Fibroblast of the aortic adventitia (primary cell): ENCODE measurements at places on chromosomes 12 and 14.

GRCh38 chr14:49946320-49947141 is 53.6 kb downstream of the ARF6 start:
- peak; percentile 79 for DNase-seq

- no peak for DNase-seq
These were observed 199.1 kb upstream of the PRMT8 start for GRCh38 chr12:3291939-3292338.

GRCh38 chr12:85979641-85980040 is 105.5 kb downstream of the NTS start:
- peak; percentile 24 for DNase-seq

DNA sequence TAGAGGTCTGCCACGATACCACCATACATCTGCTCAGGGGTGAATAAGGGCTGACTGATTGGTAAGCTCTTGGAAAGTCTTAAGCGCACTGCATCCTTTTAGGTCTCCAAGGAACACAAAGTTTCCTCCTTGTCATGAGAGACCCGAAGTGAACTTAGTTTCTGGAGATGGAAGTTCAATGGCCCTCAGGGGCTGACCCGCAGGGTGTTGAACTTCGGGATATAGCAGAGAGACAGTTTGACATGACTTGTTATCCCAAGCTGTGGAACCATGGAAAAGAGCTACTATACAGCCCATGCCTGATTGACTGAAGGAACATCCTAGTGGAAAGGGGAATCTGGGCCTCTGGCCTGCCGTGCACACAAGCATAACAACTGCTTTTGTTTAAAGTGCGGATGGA is 26.9 kb upstream of the CPNE8 start:
- no peak for DNase-seq

GRCh38 chr12:115572440-115572839 is 705.1 kb downstream of the MED13L start:
- peak; percentile 31 for DNase-seq

DNA sequence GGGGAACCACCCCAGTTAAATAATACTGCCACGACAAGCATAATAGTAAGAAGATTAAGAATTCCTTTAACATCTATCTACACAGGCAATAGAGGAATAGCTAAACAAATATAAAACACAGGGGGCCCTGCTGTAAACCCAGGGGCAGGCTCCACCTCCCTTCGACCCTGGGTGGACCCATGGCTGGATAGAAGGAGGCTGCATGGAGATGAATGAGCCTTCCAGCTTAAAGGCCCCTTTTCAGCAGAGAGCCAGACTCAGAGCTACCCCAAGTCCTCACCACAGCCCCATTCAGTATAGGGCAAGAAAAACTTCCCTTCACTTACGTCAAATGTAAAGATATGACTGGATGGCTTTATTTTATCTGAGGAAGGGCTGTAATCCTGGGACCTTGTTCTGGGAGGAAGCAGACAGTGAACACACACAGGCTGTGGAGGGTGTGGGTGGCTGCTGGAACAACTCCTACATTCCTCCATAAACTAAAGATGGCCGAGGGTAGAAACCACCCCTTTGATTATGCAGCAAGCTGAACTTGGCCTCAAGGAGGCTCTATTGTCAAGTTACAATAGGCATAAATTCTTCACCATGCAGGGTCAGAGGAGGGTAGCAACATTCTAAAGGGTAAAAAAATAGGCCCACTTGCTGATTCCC is 30.4 kb downstream of the NUAK1 start:
- peak; percentile 75 for DNase-seq

GRCh38 chr12:113003636-113004035 is 25.3 kb downstream of the OAS2 start:
- no peak for DNase-seq

GRCh38 chr14:50001151-50001998 is 108.5 kb downstream of the ARF6 start:
- DNase-seq, result peak; percentile 90

DNA sequence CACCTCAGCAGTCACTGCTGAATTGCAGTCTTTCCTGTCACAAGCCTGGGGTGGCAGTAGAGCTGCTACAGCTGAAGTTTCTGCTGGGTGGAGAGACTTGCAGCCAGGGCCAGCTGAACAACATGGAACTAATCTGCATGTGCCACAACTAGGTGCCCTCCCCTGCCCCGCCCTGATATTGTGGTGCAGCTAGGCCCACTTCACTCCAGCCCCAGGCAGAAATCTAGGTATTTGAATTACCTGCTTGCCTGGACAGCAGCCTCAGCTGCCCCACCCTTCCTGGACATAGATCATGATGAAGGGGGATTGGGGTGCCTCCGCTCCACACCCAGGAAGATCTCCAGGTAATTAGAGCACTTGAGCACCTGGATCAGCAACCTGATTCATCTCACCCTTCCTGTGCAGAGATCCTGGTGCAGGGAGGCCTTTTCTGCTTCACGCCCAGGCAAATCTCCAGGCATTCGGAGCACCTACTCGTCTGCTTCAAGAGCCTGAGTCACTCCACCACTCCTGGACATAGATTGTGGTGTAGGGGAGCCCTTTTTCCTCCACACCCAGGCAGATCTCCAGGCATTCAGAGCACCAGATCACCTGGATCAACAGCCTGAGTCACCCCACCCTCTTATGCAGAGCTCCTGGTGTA is 477.0 kb downstream of the SOX5 start:
- no peak for DNase-seq

GRCh38 chr14:69542311-69542710 is 32.4 kb downstream of the CCDC177 start:
- no peak for DNase-seq

GRCh38 chr14:43729143-43729542 is 777.9 kb downstream of the FSCB start:
- no peak for DNase-seq

GRCh38 chr12:104121001-104121400 is 17.0 kb downstream of the NFYB start:
- DNase-seq, result peak; percentile 75

DNA sequence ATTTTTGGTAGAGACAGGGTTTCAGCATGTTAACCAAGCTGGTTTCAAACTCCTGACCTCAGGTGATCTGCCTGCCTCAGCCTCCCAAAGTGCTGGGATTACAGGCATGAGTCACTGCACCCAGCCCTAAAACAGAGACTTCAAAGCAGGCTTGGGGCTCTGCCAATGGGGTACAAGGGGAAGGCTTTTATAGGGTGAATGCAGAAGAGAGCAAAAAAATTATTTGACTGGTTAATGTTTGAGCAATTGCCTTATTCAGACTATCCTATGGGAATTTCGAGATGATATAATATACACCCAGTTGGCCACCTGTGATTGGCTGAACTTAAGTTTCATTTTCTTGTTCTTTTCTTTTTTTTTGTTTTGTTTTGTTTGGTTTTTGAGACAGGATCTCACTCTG is 31.5 kb upstream of the ACTN1 start:
- peak; percentile 8 for DNase-seq
